ENCODE measurements at places on chromosomes 7 and 10. TPM values are rescaled to one million over a fixed set of nuclear protein-coding genes. Genes with fewer than 3 reads are reported as not detected.

The RASSF4 gene
- total RNA-seq: 8.6 TPM

The MEIG1 gene
- total RNA-seq: not detected

The TLL2 gene
- 0.82 TPM for total RNA-seq

The AKR1D1 gene
- total RNA-seq: not detected

The OPN1SW gene
- total RNA-seq: not detected

The SLC26A3 gene
- not detected for total RNA-seq

The RTKN2 gene
- total RNA-seq: 4.5 TPM

The LLCFC1 gene
- not detected for total RNA-seq

The UPK3BL2 gene
- 1.6 TPM for total RNA-seq

The COBL gene
- 2.4 TPM for total RNA-seq

The DEPP1 gene
- total RNA-seq: 4.1 TPM

The MACC1 gene
- total RNA-seq: 0.41 TPM

- peak; percentile 32 for DNase-seq
Observed at GRCh38 chr10:34967335-34967880, 122.7 kb downstream of the CUL2 start.

DNA sequence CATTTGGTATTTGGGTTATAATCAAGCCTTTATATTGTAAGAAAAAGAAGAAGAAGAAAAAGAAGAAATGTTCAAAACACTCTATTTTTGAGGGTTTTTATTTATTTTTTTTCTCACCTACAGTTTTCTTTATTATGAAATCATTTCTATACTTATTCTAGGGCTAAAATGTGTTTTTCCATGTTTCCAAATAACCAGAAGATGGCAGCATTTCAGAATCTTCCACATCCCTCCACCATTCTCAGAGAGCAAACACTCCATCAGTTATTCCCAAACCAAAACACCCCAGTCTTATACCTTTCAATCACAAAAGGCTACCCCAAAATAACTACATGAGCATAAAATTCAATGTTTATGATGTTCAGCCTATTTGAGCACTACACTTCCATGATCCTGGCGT lies 38.7 kb upstream of the PPP1R17 start:
- DNase-seq: no peak

DNA sequence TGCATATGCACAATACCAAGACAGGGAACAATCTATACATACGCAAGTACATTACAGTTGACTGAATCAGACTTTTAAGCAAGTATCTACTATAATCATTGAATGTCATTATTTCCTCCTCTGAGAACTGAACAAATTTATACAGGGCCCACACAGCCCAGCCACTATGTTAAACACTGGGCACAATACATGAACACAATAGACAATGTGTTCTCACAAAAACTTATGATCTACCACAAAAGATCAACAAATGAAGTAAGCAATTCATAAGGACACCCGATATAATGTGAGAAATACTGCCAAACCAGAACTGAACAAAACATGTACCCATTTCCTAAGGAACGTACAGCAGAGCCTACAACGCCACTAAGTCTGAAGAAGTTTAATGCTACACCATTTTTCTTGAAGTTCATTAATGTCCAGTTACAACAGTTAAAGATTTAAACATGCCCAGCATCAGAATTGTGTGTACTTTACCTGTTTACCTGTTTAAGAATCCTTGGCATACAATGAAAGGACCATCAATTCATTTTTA lies 31.5 kb downstream of the SHTN1 start:
- DNase-seq: no peak

GRCh38 chr7:144027070-144027469 lies 21.7 kb upstream of the OR2A5 start:
- DNase-seq: peak; percentile 10

DNA sequence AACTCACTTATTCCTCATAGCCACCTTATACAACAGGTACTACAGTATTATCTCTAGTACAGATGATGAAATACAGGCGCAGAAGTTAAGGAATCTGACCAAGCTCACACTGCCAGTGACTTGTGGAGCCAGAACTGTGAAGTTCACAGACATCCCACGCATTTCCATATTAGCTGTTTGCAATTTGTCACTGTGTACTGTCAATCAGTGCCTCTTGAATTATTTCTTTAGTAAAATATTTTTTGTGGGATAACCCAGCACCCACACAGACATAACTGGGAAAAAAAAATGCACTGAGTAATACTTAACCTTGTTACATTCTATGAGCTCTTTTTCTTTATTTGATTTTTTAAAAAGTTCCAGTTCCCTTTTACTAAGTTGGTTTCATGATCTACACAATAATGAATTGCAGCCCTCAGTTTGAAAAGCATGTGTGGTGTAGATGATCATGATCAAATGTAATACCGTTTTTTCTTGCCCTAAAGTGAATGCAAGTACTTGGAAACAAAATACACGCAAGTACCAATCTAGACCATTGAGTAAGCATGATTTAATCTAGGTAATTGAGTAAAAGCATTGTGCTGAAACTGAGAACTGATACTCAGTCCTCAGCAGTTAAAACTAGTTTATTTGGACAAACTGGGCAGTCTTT lies 14.1 kb downstream of the CUL1 start:
- no peak for DNase-seq

DNA sequence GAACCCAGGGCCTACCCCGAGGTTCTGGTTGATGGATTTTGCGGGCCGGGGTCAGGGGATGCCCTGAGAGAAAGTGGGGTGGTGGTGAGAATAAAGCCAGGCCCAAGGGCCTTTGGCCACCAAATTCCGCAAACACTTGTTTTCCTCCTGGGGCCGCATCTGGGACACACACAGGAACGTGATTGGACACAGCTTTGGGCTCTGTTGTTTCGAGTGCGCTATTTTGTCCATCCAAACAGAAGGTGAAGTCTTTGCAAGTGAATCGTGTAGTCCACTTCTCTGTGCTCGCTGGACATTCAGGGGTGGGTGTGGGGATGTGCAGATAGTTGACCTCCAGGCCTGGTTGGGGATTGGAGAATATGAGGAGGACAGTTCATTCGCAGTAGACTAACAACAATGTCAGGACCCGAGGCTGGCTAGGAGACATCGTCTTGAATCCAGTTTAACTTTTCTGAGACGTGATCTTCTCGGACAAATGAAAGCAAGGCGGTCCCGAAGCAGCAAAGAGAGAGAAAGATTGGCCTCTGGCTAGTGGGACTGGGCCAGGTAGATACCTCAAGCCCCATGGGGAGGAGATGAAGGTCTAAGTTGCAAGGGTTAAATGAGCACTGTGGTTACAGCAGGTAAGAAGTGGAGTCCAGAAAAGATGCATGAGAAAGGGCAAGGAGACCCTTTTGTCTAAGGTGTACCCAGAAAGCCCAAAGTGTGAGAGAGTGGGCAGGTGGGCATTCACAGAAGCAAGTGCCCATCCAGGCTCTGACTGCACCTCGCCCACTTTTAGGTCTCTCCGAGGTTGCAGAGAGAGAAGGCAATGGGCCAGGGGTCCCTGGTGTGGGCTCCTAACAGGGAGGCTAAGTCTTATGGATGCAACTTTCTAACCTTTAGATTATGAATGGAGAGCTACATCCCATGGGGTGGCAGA lies 764 bp upstream of the FAM131B start:
- no peak for DNase-seq

- DNase-seq: no peak
Observed at GRCh38 chr10:49272251-49273081, 26.5 kb upstream of the C10orf71 start.

DNA sequence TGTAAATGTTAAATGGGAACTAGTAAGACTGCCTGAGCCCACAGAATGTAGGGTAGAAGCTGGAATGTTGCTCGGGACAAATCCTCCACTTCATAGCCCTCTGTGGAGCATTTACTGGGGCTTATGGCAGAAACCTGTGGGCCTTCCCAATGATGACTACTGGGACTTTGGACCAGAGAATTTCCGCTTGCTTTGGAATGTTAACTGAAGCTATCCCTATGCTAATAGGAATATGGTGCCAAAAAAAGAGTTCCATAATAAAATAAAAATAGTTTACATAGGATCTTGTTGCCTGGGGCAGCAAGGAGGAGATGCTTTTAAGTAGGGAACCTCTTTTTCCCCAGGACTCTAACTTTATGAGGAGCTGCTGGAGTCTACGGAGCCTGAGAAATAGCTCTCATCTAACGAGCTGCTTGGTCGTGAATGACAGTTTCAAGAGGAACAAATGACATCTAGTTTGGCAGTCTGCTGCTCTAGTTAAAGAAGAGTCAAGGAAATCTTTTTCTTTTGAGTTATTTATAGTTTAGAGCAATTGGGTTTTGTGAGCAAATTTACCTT lies 5.7 kb upstream of the DYNC2I1 start:
- no peak for DNase-seq

GRCh38 chr7:141558544-141559183 lies 7.5 kb downstream of the AGK start:
- no peak for DNase-seq

DNA sequence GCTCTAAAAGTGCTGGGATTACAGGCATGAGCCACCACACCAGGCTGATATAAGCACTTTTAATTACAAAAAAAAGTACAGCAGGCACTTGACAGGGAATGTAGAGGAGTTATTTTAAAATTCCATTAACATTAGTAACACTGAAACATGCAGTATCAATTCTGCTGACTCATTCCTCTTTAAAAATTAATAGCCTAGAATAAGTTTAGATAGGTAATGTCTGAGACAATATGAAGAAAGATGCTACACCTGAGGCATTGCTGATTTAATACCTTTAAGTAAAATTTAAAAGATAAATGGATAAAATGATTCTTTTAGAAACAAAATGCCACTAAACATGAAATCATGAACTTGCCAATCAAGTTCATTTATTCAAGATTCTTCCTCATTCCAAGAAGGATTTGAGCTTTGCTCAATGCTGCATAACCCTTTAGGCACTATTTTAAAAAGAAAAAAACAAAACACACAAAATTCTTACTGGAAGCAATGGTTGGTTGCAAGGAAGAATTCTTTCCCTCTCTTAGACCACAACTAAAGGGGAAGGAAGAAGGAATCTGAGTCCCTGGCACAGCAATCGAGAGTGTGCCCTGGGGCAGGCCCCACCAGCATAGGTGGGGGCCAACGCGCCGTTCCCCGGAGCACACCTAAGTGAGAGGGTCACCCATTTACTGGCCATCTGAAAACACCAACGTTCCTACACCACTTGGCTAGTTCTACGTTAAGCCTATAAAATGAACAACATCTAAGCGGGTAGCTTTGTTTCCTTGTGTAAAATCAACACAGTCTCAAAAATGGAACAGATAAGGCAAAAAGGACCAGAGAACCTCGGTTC lies 26.6 kb downstream of the ESYT2 start:
- no peak for DNase-seq

- no peak for DNase-seq
Observed at GRCh38 chr7:93036149-93036640, 81.6 kb downstream of the SAMD9 start.

DNA sequence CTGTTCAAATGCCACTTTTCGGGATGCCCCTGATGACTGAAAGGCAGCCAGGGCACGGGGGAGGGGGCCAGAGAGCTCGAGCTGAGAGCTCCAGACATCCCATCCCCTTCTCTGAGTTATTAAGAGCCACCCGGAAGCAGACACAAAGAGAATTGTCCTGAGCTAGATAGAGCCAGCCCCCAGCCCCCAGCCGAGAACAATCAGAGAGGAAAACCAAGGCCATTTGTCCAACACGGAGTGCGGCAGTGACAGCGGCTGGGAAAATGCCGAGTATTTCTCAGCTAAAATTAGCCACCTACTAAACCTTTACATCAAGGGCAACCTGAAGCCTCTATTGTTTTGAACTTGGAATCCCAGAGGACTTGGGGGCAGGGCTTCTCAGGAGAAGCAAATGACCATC lies 51.0 kb downstream of the UNC5B start:
- DNase-seq: no peak

GRCh38 chr7:75039166-75039565 lies 34.4 kb downstream of the RCC1L start:
- no peak for DNase-seq

DNA sequence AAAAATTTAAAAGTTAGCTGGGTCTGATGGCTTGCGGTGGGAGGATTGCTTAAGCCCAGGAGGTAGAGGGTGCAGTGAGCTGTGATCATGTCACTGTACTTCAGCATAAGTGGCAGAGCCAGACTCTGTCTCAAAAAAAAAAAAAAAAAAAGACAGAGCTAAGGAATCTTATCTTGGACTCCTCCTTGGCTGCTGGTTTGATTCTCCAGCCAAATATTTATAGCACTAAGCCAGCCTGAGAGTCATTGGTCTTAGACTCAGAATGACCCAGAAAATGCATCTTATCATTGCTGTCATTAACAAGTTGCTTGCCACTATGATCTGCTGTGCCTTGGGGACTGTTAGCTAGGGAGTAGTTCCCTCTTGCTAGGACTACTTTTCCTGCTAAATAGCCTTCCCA lies 164.7 kb downstream of the GNAT3 start:
- no peak for DNase-seq

- no peak for DNase-seq
Observed at GRCh38 chr7:44269417-44269816, 56.0 kb downstream of the CAMK2B start.

- no peak for DNase-seq
Observed at GRCh38 chr10:79372871-79373270, 25.6 kb downstream of the PPIF start.

GRCh38 chr10:108036265-108036664 lies 871.8 kb upstream of the SORCS1 start:
- DNase-seq: no peak

DNA sequence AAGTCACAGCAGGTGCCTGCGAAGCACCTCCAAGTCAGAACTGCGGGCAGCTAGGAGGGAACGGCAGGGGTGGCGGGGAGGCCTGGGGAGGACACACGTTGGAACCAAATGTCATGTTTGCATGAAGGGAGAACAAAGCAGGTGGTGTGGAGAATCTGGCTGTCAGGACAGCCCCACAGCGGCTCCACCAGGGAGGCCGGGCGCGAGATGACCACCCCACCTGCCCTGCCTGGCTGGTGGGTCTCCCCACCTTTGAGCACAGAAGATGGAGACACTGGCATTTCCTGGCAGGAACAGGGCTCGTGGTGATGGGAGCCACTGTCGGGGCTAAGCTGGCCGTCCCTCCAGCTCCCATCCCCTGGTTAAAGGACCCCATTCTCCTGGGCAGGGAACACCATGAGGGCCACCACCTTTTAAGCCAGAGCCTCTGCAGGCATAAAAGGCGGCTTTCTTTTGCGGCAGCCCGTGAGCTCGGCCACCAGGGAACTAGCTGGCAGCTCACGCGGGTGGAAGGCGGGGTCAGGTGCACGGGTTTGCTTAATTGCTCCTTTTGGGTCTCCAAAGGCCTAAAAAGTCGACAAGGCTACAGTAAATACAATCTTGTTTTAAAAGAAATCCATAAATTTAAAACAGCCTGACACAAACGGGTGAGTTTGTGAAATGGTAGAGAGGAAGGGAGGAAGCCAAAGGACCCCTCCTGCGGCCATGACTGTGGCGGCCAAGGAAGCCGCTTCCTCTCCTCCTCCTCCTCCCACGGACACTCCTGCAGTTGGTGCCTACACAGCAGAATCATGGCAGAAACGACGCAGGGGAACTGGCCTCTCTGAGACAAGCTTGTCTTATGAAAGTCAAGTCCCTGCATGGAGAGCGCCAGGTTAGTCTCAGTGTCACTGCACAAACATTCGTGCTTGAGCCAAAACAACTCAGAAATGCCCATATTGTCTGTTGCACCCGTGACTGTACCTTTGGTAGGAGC lies 213.8 kb downstream of the DNAJB6 start:
- DNase-seq: no peak

Measured in frontal cortex (tissue), 4 donors.